ENCODE measurements at places on chromosomes 5 and 9.

- no peak for DNase-seq
Observed at GRCh38 chr5:32504329-32504988, 59.9 kb upstream of the ZFR start.

DNA sequence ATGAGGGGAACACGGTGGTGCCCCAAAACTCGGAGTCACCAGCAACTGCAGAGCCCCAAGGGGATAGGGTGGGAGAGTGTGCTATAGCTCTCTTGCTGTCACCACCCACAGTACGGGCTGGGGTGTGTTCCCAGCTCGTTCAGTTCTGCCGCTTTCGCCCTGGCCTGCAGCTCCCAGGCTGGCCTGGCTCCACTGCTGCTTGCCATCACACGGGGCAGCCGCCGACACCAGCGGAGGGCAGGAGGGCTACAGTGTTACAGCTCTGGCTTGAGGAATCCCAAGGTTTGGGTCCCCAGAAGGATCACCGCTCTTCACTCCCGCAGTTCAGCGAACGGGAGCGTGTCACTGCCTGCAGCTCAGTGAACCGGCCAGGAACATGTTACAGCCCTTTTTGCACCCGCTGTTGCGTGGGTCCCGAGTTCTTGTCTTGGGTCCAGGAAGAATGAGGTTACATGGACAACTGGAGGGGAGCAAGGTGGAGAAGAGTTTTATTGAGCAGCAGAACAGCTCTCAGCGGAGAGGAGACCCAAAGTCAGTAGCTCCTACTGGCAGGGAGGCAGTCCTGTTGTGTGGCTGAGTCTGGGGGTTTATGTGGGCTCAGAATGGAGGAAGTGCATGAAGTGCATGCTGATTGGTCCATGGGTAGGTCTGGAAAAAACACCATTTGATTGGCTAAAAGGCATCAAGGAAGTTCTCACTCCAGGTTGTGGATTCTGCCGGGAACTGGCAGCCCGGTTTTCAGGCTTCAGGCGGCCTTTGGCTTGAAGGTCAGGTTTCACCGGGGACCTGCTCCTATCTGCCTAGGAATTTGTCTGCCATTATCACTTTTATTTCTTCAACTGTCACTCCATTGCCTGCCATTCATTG is 113.4 kb downstream of the EHMT1 start:
- DNase-seq: no peak

DNA sequence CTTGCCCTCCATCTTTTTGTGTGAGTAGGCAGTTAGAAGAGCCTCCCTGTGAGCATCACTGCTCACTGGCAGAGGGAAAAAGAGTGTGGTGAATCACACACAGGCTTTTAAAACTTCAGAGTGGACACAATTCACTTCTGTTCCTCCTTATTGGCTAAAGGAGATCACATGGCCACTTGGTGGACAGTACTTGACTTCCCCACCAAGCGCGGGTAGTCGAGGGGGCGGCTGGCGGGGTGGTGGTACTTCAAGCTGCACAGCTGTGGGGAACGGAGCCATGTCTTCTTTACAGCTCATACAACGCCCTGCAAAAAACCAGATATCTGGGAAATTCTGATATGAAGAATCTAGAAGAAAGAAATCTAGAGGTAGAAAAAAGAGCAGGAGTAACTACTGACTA is 95.4 kb downstream of the PAM start:
- no peak for DNase-seq

GRCh38 chr5:53326424-53327153 is 153.8 kb upstream of the FST start:
- DNase-seq: no peak

DNA sequence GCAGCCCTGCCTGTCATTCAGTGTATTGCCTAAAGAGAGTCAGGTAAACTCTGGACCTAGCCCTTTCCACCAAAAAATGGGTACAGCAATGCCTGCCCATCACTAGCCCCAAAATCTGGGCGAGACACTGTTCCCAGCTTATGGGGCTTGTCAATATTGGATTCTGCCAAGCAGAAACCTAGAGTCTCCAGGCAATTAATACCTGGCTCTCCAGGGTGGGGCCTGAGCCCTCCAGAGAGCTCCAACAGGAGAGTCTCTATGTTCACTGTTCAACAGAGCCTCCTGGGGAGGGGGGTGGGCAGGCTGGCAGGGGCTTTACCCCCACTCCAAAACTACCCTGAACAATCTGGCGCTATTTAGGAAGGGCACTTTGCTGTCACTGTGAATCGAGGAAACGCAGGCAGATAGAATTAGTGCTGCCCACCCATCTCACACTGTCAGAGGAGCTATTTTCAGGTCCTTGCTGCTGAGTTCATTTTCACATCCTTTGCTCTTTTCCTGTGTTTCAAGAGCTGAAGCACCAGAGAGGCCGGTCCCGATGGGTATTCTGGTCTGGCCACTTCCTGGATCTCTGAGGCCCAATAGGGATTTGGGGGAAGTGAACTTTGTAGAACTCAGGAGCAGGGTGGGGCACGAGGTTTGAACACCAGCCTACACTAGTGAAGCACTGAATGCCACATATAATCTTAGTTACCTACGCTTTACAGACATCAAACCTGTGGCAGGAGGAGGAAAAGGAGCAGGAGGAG is 121.8 kb downstream of the C5orf15 start:
- no peak for DNase-seq

DNA sequence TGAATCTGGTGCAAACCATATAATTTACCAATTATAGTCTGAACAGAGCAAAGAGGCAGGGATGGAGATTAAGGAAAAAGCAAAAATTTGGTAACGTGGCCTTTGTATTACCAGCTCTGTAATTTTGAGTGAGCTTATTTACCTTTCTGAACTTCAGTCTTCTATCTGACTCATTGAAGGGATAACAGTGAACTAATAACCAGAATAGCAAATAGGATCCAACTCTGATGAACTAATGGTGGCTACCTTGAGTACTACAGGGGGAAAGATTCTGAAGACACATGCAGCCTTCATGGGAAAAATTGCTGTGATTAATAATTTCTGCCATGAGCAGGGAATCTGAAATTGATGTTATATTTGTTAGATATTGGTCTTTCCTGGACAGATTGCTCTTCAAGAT is 23.0 kb upstream of the LARP1 start:
- DNase-seq: no peak

- peak; percentile 75 for DNase-seq
Observed at GRCh38 chr5:177403792-177404640, 3.6 kb upstream of the PFN3 start.

- no peak for DNase-seq
Observed at GRCh38 chr5:127076315-127077129, 3.2 kb upstream of the C5orf63 start.
